Activated CD8-positive, alpha-beta memory T cell treated with anti-CD3 and anti-CD28 coated beads for 1 hour (primary cell): ENCODE measurements at places on chromosomes 6 and 20.

DNA sequence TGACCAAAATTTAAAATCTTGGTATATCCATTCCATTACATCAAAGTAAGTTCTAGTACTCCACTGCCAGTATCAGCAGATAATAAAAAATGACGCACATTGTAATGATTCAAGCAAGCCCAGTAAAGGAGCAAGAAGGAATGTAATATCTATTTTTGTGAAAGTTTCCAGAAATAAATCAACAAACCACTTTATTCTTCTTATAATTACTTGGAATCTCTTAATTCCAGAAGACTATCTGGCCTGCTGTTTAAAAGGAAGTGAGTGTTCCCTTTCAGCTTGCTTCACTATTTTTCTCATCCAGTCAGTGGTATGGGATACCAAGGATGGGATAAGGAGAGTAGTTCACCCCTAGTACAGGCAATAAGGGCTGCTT, 42.2 kb upstream of the DSE start:
- DNase-seq = no peak

DNA sequence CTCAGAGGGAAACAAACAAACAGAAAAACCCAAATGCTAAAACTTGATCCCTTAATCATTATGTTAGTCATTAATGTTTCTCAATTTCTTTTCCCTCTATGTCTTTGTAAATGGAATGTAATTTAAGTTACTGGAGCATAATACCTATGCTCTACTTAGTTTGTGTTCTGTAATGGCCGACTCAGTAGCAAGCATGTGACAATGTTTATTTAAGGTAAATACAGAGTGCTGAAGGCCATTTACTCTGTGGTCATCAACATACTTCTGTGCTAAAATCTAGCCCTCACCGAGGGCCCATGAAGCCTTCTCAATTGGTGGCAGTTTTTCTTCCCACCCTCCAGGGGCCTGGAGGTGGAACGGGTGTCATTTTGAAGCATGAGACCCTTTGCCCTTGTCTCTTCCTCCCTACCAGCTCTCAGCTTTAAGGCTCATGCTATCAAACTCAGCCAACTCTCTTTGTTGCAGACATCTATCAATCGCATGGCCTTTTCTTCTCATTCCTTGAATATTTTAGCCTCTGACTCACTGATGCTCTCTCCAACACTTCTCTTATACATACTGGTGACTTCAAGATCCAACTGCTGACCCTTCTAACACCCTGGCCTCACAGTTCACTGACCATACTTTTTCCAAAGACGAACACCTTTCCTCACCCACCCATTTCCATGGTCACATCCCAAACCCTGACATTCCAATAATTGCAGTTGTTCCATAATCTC, 48.2 kb downstream of the STX7 start:
- DNase-seq = no peak

DNA sequence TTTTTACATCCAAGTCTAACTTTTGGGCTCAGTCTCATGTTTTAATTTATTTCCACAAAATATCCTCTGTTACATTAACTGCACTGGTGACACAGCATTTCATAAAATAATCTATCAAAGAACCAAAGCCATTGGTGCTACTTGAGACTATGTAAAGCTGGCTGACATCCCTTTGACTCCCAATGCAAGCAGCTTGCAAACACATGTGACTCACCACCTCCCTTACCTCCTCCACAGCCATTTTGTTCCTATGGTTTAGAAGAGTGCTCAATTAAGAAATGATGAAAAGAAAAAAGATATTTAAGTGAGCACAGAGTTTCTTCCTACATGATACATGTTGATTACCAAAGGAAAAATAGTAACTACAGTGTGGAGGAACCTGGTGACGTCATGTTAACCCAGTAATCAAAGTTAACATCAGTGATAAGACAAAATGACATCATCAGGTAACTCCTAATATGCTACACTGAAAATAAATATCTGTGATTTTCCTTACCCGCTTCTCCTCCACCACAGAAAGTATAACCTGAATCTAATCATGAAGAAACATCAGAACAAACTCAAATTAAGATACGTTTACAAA, 53.3 kb upstream of the LGSN start:
- DNase-seq = no peak

GRCh38 chr6:168313431-168314011, 6.1 kb downstream of the DACT2 start:
- no peak for DNase-seq

DNA sequence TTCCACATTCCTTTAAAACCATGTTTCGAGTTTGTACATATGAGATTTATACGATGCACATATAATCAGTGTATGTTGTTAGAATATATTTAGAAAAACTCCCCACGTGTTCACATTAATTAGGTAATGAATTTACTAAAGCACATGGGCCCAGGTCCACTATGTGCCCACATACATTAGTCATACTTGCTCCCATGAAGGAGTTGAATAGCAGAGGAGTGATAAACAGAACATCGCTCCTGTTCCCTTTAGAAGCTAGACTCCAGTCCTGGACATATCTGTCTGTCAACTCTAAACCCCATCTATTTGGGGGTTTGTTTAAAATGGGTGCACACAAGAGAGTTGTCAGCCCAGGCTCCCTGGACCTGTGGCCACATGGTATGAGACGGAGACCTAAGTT, 108.1 kb upstream of the TIAM2 start:
- no peak for DNase-seq

DNA sequence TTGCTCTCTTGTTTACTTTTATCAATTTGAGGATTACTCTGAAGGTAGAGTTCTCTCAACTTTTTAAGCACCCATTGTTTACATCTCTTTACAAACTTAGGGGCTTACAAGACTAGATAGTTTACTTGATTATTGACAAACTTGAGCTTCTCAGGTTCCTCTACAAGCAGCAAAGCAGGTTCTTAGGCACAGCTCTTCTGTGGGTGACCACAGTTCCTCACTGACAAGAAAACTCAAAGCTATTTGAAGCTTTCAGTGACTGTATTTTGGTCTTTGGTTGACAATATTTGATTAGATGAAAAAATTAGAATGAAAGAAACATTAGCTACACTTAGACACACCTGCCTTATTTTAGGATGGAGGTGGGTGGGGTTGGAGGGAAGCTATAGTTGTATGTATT, 327.3 kb upstream of the RUNX2 start:
- no peak for DNase-seq

- no peak for DNase-seq
These were observed 225.1 kb downstream of the ERMARD start for GRCh38 chr6:169976301-169977081.

GRCh38 chr6:20661721-20662120, 127.5 kb downstream of the CDKAL1 start:
- no peak for DNase-seq

- DNase-seq = no peak
These were observed at the start of gene NOL4L for GRCh38 chr20:32585011-32585585. TSS of gene NOL4L (minus strand) at chr20:32585333. CDS start at chr20:32584890, 443 bp downstream.

- DNase-seq = no peak
These were observed 242.5 kb downstream of the ERMARD start for GRCh38 chr6:169993861-169994481.

DNA sequence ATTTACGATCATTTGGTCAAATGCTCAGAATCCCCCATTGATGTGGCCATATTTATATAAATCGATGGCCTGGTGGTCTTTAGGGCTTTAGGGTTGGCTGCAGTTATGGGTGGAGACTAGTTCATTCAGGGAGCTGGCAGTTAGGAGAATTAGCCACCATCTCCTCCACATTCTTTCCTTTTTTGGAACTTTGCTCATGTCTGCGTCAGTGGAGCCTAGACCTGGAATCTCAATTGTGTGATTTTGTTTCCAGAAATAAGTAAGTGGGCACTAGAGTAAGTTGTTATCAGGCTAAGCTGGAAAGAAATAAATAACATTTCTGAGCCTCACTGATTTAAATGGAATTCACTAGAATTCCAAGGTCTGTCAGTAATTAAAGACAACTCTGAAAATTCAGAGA, 29.0 kb upstream of the ELOVL5 start:
- no peak for DNase-seq

DNA sequence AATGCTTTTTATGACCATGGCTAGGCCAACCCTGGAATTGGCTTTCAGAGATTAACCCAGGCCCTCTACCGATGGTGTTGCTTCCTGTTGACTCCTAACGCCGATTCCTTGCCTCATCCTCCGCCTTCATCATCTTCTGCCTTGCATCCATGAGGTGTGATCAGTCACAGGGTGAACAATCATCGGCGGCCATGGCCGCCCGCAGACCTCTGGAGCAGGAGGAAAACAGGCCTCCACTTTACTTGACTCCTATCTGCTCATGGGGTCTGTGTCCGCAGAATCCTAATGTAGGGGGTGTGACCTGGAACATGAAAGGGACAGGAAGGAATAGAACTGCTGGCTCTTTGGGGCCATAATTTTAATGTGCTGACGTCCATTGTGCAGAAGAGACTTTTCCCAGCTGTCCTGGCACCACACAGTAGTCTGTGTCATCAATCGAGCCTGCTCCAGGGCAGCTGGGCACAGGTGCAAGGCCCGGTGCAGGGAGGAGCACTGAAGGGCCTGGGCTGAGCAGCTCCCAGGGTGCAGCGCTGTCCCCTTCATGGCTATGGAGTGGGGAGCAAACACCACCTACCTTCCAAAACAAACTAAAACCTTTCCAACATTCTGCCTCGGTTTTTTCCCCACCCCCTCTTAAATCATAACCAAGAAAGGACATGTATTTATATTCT, 8.0 kb downstream of the SLC22A3 start:
- DNase-seq = no peak

- DNase-seq = no peak
These were observed 95.4 kb upstream of the NKX2-2 start for GRCh38 chr20:21609221-21609620.

DNA sequence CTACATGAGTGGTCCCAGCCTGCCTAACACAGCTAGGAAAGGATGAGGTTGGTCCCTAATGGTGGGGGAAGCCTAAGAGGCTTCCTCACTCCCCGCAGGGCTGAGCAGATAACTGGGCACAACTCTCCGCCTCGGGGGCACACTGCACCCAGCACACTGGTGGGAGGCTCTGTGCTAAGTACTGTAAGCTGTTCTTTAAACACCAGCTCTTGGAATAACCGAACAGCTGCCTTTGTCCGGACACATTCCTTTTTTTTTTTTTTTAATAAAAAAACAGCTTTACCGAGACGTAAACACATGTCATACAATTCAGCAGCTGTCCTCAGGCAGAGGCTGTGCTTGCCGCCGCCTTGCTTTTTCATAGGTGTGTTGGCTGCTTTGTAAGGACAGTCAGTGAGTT, 6.9 kb downstream of the PSMG4 start:
- DNase-seq = no peak

GRCh38 chr6:92806254-92806653, 613.1 kb downstream of the EPHA7 start:
- DNase-seq = no peak

DNA sequence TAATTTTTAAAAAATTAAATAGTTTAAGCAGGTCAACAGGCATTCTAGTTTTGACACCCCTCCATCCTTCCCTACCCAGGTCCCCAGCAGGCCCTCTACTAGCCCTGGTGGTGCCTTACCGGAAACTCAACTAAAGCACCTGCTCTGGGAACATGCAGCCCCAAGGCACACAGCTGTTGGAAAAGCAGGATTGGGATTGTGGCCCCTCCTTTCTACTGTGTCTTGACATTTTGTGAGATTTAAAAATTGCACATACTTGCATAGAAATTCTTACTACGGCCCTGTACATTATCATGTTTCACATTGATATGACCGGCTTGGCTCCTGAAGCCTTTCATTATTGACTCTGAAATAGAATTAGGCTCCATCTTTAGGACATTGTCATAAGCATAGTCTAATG, 423.2 kb downstream of the GRIK2 start:
- DNase-seq = no peak

- no peak for DNase-seq
These were observed 737.0 kb upstream of the ADGRB3 start for GRCh38 chr6:67897998-67898607.

DNA sequence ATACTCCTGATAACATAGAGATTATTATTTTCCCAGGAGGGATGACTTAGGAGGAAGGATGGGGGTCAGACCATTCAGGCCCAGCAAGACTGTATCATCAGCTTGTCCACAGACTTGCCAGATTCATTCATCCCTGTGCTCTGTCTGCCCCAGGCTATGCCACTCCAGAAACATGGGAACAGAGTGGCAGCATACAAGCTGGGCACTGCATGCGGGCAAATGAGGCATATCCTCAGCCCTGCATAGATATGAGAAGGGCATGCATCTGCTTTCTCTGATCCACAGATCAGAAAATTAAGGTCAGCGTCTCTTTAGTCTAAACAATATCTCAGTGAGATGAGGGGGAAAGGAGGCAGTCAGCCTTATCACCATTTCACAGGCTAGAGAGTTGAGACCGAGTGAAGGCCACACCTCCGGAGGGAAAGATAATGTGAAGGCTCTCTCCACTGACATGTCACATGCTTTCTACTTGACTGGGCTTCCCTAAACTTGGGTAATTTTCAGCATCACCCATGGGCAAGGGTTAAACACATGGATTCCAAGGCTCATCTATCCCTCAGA, 140.5 kb downstream of the TFAP2B start:
- DNase-seq = no peak

GRCh38 chr6:147837540-147837939, 329.1 kb downstream of the SAMD5 start:
- DNase-seq = no peak

DNA sequence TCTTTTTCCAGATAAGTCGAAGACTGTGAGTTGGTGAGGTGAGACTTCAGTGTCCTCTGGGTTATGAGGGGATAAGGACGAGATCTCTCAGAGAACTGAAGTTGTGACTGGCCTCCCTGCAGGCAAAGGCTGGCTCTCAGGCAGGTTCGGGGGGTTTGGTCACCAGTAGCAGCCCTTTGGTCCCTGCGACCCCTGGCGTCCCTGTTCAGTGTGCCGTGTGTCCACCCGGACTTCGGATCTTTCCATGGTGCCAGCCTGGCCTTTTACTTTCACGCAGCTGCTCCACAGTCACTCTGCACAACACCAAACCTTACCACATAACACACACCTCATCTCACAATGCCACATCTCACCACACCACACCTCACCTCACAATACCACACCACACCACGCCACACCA, 131.9 kb downstream of the ERMARD start:
- no peak for DNase-seq

DNA sequence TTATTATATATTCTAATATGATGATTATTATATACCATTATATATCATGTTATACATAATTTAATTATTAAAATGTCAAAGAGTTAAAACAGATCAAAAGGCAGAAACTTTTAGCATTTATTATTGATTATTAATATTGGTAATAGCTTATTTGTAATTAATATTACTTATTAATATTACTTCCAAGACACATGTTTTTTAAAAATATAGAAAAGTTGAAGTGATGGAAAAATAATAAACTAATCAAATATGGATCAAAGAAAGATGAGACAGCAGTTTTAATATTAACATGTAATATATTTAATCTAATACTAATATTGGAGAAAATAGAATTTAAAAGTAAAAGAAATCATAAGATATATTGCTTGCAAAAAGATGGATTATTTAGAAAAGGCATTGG, 154.6 kb upstream of the TAB2 start:
- no peak for DNase-seq

DNA sequence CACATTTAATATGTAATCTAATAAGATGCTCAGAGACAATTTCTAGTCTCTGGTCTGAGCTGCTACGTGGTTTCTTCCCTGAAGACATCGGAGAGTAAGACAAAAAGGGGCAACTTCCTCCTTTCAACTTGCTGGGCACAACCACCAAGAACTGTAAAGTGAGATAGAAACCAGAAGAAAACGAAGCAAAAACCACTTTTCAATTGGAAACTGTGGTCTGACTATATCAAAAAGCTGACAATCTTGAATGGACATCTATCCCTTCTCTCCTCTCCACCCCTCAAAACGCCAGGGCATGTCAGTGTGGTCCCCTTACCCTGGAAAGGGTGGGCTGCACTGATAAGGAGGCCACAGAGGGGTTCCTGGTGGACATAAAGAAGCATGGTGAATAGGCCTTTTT, 269.1 kb downstream of the CD83 start:
- no peak for DNase-seq
